Transverse colon (tissue), 4 donors: ENCODE measurements at places on chromosomes 11 and 22. TPM values are rescaled to one million over a fixed set of nuclear protein-coding genes. Genes with fewer than 3 reads are reported as not detected.

The OR8A1 gene
- total RNA-seq: not detected

The IL10RA gene
- 2.8 TPM for total RNA-seq

- peaks cover 27% of the 10 kb centered on the region for H3K4me1 ChIP-seq
- no peak for DNase-seq
- no peak overlapping the region for H3K4me3 ChIP-seq
- no peaks in the 10 kb centered on the region for H3K36me3 ChIP-seq
- no peaks in the 10 kb centered on the region for H3K27me3 ChIP-seq
- no peak overlapping the region for H3K27ac ChIP-seq
Observed at GRCh38 chr11:68016161-68016903, 6.2 kb downstream of the ALDH3B1 start.

DNA sequence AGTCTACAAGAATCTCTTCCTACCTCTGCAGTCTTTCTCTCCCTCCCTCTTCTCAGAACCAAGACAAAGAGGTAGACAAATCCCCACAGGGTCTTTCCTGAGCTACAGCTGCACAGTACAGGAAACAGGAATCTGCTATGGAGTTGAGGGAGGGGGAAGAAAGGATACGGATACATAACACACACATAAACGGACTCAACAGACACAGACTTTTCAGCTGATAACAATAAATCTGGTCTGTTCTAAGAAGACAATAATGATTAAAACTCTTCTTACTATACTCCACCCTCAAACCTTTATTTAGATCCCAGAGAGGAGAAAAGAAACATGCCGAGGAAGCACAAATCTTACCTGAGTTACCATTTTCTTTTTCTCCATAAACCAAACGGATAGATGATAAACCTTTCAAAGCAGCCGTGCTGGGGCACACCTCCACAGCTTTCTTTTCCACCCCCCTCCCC, 122.2 kb downstream of the APOL5 start:
- no peaks in the 10 kb centered on the region for H3K27me3 ChIP-seq
- H3K4me1 ChIP-seq: peaks cover 13% of the 10 kb centered on the region
- DNase-seq: no peak
- peak overlapping the region; percentile 88 for H3K27ac ChIP-seq
- H3K4me3 ChIP-seq: peak overlapping the region; percentile 45

DNA sequence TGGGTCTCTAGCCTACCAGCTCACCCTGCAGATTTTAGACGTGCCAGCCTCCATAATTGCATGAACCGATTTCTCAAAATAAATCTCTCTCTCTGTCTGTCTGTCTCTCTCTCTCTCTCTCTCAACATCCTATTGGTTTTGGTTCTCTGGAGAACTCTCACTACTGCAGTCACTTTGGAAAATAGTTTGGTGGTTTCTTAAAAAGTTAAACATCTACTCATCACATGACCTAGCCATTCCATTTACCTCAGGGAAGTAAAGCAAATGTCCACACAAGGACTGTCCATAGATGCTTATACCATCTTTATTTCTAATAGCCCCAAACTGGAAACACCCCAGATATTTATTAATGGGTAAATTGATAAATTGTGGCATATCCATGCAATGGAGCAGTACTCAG, 119.5 kb downstream of the SNX19 start:
- DNase-seq: no peak
- H3K27me3 ChIP-seq: no peaks in the 10 kb centered on the region
- H3K36me3 ChIP-seq: no peaks in the 10 kb centered on the region
- no peak overlapping the region for H3K4me3 ChIP-seq
- H3K27ac ChIP-seq: no peak overlapping the region

DNA sequence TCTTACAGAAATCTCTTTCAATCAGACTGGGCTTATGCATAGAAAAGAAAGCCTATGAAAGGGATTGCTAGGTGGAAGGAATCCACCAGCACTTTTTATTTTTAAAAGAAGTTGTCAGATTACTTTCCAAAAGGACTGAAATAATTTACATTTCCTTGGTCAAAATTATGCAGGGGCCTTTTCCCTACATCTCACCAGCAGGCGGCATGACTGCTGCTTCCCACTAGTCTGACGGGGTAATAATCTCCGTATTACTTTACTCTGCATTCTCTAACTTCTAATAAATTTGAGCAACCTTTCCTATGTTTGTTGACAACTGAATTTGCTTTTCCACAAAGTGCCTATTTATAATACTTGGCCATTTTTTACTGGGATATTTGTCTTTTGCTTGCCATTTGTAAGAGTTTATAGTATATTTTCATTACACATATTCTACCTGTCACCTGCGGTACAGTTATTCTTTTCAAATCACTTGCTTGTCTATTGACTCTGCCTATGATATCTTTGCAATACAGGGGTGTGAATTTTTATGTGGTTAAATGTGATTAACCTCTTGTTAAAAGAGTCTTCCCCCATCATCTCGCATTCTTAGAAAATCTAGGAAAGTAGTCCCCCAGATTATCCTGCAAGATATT, 51.9 kb upstream of the USP47 start:
- DNase-seq: no peak
- no peak overlapping the region for H3K4me3 ChIP-seq
- H3K27me3 ChIP-seq: peaks cover 4% of the 10 kb centered on the region
- H3K4me1 ChIP-seq: no peaks in the 10 kb centered on the region

GRCh38 chr22:47600281-47600680, 837.8 kb downstream of the TBC1D22A start:
- H3K36me3 ChIP-seq: no peaks in the 10 kb centered on the region
- no peak for DNase-seq
- H3K4me3 ChIP-seq: no peak overlapping the region
- no peaks in the 10 kb centered on the region for H3K27me3 ChIP-seq

DNA sequence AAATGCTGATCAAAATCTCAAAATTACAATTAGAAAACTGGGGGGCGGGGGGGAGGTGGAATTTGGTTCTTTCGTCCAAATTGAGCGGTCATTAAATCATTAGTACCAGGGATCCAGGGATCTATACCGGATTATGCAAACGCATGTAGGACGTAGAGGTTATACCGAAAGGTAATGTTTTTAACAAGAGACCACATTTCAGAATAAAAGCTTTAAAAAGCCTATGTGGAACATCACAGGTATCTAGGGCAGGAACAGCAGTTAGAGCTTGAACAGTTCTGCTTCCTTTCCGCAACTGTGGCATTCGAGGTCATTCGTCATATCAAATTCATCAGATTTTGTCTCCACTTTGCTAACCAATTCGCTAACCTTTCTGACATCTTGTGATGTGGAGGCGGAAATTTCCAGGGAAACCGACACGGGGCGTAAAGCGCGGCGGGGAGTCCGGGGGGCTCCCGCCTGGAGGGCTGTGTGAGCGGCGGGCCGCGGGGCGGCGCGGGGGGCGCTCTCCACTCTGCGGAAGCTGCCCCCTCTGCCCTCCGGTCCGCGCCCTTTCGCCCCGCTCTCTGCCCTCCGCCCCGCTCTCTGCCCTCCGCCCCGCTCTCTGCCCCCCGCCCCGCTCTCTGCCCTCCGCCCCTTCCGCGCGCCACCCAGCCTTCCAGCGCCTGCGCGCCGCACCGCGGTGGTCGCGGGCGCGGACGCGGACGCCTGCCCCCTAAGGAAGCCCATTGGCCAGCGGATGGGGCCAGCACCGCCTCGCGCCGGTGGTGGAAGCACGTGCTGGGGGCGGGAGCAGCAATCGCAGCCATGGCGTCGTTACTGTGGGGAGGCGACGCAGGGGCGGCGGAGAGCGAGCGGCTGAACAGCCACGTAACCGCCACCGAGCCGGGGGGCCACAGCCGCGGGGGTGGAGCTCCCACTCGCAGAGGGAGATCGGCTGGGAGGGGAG, at the start of gene DDX25:
Gene DDX25 (plus strand): TSS at position 798 of the 949 bp plus-strand sequence. CDS start 10 bp downstream, at position 808.
- H3K27ac ChIP-seq: no peak within 1 kb of the TSS
- H3K4me1 ChIP-seq: no peaks in the 10 kb centered on the region
- peak within 1 kb of the TSS; percentile 55 for H3K4me3 ChIP-seq
- H3K27me3 ChIP-seq: peaks cover 35% of the 10 kb centered on the region

GRCh38 chr11:126026579-126026978, 36.1 kb downstream of the CDON start:
- H3K4me1 ChIP-seq: peaks cover 7% of the 10 kb centered on the region
- H3K27me3 ChIP-seq: peaks cover 2% of the 10 kb centered on the region
- H3K27ac ChIP-seq: peak overlapping the region; percentile 18
- no peak overlapping the region for H3K4me3 ChIP-seq
- no peaks in the 10 kb centered on the region for H3K36me3 ChIP-seq

- no peak overlapping the region for H3K27ac ChIP-seq
- H3K27me3 ChIP-seq: no peaks in the 10 kb centered on the region
- H3K4me1 ChIP-seq: no peaks in the 10 kb centered on the region
Observed at GRCh38 chr11:103794262-103794661, 242.2 kb upstream of the DDI1 start.

GRCh38 chr11:107118025-107118720, 99.9 kb upstream of the GUCY1A2 start:
- H3K27me3 ChIP-seq: no peaks in the 10 kb centered on the region
- no peak for DNase-seq
- no peak overlapping the region for H3K4me3 ChIP-seq
- no peaks in the 10 kb centered on the region for H3K4me1 ChIP-seq

DNA sequence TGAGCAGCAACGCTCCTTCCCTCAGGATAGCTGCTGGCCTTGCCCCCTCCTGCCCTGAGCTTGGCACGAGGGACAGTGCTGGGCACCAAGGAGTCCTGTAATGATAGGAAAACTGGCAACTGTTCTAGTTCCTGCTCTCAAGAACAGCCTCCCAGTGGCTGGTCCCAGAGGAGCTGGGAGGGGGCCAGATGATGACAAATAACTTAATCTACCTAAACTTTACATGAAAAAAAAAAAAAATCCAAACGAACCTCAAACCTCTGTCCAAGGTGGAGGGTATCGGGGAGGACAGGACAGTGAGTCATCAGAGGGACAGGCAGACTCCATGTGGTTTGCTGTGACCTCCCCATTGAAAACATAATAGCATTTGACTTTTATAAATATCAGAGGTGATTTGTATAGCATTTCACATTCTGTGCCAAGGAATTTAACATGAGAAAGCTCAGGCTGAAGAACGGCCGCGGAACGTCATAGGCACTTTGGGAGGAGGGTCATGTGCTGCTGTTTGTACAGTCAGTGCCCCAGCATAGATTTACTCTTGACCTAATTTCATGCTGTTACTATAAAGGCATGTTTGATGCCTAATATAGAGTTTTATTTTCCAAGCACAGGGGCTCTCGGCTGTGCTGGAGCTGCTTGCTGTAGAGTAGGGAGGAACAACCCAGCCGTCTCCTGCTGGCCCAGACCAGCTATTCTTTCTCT, 98.2 kb upstream of the NNMT start:
- peak; percentile 63 for DNase-seq
- no peak overlapping the region for H3K4me3 ChIP-seq
- H3K27ac ChIP-seq: peak overlapping the region; percentile 84
- H3K4me1 ChIP-seq: peaks cover 32% of the 10 kb centered on the region

- H3K4me3 ChIP-seq: peak overlapping the region; percentile 32
- no peak for DNase-seq
- H3K36me3 ChIP-seq: no peaks in the 10 kb centered on the region
- peaks cover 52% of the 10 kb centered on the region for H3K27me3 ChIP-seq
Observed at GRCh38 chr22:25420471-25420924, 144.0 kb upstream of the GRK3 start.

DNA sequence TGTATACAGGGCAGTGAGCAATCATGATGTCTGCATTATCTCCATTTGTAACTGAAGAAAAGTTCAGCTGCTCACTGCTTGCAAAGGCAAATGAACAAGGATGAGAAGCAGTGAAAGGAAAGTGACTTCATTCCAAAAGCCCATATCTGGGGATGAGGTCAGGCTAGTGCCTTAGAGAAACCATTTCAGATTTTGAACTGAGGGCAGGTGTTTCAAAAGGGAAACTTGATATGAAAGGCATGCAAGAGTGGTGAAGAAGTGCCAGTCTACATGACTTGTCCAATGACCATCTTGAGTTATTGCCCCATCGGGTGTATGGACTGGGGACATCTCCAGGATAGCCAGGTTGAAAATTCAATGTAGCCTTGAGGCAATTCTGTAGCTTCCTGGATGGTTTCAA, 7.3 kb upstream of the APOL4 start:
- no peaks in the 10 kb centered on the region for H3K27me3 ChIP-seq
- no peak overlapping the region for H3K4me3 ChIP-seq

- no peaks in the 10 kb centered on the region for H3K4me1 ChIP-seq
- DNase-seq: no peak
- no peaks in the 10 kb centered on the region for H3K27me3 ChIP-seq
- no peak overlapping the region for H3K27ac ChIP-seq
- H3K4me3 ChIP-seq: no peak overlapping the region
Observed at GRCh38 chr11:109892321-109892794, 200.8 kb upstream of the ZC3H12C start.

GRCh38 chr11:106278391-106278790, 200.9 kb downstream of the AASDHPPT start:
- no peak overlapping the region for H3K4me3 ChIP-seq
- no peaks in the 10 kb centered on the region for H3K27me3 ChIP-seq
- no peaks in the 10 kb centered on the region for H3K4me1 ChIP-seq
- no peak for DNase-seq
- H3K27ac ChIP-seq: no peak overlapping the region

- H3K4me3 ChIP-seq: no peak overlapping the region
- DNase-seq: no peak
- H3K36me3 ChIP-seq: no peaks in the 10 kb centered on the region
- no peak overlapping the region for H3K27ac ChIP-seq
- H3K4me1 ChIP-seq: peaks cover 16% of the 10 kb centered on the region
Observed at GRCh38 chr22:46639843-46640242, 19.7 kb downstream of the GRAMD4 start.

DNA sequence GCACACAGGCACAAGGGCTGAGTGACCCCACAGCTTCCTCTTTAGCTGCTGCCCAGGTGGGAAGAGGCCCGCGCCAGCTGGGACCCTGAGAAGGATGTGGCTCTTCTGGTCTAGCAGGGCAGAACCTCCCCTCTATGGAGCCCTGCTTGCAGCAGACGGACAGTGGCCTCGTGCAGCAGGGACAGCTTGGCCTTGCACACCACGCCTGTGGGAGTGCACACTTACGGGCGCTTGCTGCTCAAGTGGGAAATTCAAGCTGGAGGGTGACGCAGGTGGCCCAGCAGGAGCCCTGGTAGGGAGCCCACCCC, 971.4 kb downstream of the BRD1 start:
- H3K4me1 ChIP-seq: no peaks in the 10 kb centered on the region
- no peak overlapping the region for H3K27ac ChIP-seq
- no peaks in the 10 kb centered on the region for H3K36me3 ChIP-seq
- no peak overlapping the region for H3K4me3 ChIP-seq
- DNase-seq: no peak

DNA sequence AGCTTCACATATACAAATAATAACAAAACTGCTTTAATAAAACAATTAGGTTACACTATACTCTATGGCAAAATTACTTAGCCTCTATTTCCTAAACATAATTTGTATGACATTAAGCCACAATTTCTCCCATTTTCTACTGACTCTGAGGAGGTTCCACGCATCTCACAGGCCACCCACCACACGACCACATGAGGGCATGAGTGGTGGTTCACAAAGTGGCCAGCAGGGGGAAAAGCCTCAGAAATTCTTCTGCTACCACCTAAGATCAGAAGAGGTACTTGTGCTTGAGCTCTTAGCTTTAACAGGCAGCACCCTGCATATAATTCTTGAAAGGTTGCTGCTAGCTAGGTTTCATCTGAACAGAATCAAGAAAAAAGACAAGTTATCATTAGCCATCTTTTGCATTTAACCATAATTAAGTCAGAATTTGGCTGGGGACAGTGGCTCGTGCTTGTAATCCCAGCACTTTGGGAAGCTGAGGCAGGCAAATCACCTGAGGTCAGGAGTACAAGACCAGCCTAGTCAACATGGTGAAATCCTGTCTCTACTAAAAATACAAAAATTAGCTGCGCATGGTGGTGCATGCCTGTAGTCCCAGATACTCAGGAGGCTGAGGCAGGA, 7.7 kb downstream of the LPXN start:
- peaks cover 3% of the 10 kb centered on the region for H3K4me1 ChIP-seq
- H3K27me3 ChIP-seq: no peaks in the 10 kb centered on the region
- H3K36me3 ChIP-seq: no peaks in the 10 kb centered on the region
- no peak overlapping the region for H3K4me3 ChIP-seq

GRCh38 chr22:28466399-28466798, 213.2 kb downstream of the TTC28 start:
- H3K4me3 ChIP-seq: no peak overlapping the region
- no peaks in the 10 kb centered on the region for H3K36me3 ChIP-seq
- H3K4me1 ChIP-seq: no peaks in the 10 kb centered on the region
- no peak overlapping the region for H3K27ac ChIP-seq
